ENCODE measurements at places on chromosomes 1 and 21.

DNA sequence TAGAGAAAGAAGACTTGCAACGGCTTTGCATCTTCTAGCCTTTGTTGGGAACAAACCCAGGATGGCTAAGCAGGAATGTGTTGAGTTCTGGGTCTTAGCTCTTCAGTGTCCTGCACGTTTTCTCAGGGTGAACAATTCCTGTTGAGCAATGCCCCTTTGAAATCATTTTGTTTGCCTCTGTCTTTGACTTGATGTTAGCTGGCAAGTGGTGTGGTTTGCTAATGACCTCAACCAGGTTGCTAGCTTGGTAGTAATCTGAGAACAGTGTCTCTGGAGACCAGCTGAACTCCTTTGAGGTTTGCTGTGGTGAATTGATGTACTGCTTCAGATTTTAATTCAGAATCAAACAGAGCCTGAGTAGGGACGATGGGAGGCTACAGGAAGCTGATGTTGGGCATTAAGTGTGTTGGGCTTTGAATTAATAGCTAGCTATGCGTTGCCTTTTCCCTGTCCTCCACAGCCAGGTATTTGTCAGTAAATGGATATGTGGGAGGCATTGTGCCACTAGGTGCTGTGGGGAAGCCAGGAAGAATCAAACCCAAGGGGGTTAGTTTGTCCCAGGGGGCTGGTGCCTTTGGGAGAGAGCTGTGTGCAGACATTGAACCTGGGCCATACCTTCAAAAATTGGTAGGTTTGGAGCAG is 23.3 kb upstream of the SRSF10 start:
- peak; percentile 56 for DNase-seq

GRCh38 chr1:215704089-215704860 is 137.2 kb downstream of the KCTD3 start:
- no peak for DNase-seq

DNA sequence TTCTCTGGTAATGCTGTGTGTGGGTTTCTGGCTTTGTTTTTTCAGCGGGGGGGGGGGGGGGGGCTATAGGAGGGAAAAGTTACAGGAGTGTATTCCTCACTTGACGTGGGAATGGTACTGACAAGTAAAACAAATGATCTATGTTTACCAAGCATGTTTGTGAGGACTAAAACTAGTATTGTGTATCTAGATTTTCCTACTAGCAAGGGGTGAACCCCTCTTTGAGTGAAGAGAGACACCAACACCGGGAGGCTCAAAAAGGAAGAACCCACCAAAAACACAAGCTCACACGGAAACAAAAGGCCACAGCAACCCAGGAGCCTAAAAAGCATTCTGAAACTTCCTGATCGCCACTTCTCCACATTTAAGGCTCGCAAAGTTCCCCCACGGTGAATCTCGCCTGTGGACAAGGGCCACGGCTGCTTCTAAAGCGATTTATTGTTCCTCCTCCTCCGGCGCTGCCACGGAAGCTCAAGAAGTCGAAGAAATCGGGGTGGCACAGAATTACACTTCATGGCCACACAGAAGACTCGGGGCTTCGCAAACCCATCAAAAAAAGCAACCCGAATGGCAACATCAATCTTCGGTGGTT is 703 bp downstream of the PUM1 start:
- no peak for DNase-seq

DNA sequence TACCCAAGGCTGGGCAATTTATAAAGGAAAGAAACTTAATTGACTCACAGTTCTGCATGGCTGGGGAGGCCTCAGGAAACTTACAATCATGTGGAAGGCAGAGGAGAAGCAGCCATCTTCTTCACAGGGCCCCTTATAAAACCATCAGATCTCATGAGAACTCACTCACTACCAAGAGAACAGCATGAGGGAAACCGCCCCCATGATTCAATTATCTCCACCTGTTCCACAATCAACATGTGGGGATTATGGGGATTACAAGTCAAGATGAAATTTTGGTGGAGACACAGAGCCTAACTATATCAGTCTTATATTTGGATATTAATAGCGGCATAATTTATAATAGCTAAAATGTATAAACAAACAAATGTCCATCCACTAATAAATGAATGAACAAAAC is 1123.7 kb upstream of the NCAM2 start:
- DNase-seq = no peak

GRCh38 chr1:32652244-32652962 is 1.4 kb downstream of the RBBP4 start:
- DNase-seq = no peak

GRCh38 chr1:115121793-115122192 is 32.5 kb upstream of the TSPAN2 start:
- DNase-seq = no peak

DNA sequence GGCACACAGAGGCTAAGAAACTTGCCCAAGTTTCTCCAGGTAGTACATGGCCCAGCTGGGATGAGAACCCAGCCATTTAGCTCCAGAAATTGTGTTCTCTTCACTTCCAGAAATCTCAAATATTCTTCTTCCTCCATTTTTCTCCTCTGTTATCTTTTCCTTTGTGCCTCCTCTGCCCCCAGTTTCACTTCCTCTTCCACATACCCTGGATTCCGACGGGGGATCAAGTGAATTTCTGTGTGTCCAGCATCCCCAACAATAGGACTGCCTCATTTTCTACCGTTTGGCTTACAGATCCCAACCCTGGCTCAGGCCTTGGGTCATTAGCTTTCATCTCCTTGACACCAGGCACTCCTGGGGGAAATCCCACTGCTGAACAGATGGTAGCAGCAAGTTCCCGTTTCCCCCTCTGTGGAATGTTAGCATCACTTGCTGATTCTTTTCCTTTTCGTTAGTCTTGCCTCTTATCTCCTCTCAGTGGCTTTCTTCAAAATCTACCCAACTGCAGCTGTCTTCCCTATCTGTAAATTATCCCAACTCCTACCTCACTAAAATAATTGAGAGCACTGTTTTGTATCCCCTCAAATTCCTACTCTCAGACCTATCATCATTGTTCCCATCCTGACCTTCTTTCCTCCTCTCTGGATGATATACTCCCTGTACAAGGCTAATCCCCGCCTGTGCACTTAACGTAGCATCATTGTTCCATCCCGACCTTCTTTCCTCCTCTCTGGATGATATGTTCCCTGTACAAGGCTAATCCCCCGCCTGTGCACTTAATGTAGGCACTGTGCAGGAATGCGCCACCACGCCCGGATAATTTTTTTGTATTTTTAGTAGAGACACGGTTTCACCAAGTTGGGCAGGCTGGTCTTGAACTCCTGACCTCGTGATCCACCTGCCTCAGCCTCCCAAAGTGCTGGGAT is 36.5 kb downstream of the SCCPDH start:
- DNase-seq = no peak

DNA sequence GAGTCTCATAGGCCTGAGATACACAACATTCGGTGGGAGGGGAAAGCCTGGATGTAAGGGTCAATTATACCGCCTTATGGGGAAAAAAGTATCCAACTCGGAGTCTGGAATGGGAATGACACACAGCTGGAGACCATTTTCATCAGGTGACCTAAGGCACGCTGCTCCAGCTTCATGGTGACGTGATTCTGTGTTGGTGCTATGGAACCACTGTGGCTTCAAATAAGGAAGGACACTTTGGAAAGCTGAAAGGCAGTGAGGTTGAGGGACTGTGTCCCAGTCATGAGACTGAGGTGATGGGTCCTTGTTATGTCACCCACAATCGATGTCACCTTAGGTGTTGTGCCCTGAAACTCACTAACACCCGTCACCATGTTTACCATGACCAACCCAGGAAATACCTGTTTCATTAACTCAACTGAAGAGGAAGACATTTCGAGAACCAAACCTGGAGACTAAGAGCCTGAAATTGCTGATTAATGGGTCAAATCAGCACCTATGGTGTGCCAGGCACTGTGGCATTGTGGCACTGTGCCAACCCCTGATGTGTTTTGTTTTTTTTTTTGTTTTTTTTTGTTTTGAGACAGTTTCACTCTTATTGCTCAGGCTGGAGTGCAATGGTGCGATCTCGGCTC is 54.5 kb downstream of the IRF2BP2 start:
- no peak for DNase-seq

DNA sequence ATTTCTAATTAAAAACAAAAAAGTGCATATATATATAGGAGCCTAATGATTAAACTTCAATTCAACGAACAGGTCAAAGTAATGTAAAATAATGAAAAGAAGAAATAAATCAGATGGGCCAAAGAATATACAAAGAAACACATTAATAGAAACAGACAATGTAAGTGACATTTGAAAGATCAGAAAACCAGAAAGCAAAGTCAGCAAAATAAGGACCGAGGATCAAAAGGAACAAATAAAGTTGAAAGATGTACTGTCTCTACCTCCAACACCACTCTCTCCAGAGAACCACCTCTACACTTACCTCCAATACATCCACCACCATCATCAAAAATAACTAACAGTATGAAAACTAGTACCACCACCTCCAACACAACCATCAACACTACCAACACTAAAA is 1226.3 kb upstream of the NCAM2 start:
- no peak for DNase-seq

GRCh38 chr1:76492752-76493430 is 374.4 kb upstream of the ST6GALNAC5 start:
- no peak for DNase-seq

GRCh38 chr21:28627261-28627660 is 365.4 kb downstream of the LTN1 start:
- no peak for DNase-seq

DNA sequence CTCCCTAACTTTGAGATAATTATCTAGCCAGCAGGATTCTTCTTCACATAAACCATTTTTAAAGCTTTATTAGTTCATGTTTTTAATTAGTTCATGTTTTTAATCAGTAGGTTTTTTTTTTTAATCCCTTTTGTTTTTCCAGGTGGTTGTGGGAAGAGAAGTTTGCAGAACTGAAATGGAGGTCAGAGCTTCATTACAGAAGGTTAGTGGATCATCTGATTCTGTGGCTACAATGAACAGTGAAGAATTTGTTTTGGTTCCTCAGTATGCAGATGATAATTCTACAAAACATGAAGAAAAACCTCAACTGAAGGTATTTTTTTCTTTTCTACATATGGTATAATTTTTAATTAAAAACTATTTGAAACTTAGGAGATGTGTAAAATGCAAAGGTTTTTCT is 59.7 kb downstream of the RABGAP1L start:
- no peak for DNase-seq

DNA sequence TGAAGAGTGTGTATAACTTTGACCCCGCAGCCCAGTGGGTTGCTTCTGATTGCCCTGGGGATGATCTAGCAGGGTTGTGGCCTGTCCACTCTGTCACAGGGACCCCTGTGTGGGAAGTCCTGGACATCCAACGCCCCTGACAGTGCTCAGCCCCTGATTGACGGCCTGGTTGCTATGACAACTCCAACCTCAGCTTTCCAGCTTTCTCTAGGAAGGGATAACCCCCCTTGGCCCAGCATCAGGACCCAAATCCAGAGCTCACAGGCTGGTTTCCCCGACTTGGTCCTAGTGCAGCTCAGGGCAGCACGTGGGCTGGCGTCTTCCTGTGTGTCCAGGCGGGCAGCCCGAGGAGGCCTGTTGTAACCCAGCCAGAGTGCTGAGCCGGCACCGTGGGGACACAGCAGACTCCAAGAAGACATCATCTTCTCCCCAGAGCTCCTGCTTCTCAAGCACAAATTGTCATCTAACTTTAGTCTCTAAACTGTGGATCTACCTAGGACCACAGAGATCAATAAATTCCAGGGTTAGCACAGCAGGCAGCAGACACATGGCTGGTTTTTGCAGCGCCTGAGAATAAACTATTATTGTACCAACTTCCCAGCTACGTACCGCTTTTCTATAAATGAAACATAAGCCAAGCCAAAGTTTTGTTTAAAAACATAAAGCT is 18.9 kb upstream of the PDXK start:
- DNase-seq = no peak

DNA sequence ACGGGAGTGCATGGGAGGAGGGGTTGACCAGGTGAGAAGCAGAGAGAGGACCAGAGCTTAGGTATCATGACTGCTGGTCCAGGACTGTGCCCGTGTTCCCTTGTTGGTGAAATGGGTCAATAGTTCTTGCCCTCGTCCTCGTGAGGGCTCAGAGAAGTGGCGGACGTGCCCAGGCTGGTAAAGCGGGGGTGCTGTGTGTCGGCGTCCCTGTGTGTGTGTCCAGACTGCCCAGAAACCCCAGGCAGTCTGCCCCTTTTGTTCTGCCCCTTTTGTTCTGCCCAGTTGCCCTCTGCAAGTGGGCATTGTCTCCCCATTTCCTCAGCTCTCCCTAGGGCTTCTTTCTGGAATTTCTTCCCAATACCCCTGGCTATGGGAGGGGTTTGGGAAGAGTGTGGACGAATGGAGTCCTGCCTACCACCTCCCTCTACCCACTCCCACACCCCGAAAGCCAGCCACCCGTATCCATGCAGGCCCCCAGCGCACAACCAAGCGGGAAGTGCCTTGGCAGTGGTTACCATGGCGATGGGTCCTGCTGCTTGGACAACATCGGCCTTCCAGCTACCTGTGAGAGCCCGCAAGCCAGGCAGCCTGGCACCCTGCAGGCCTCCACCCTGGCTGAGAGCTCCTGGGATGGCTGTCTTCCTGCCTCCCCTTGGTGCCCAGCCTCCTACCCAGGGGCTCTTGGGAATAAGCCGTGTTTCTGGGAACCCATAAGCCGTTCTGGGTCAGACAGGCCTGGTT is 34.7 kb downstream of the ACOT11 start:
- peak; percentile 94 for DNase-seq

- no peak for DNase-seq
Observed at GRCh38 chr1:63512584-63512983, 10.4 kb downstream of the ITGB3BP start.

DNA sequence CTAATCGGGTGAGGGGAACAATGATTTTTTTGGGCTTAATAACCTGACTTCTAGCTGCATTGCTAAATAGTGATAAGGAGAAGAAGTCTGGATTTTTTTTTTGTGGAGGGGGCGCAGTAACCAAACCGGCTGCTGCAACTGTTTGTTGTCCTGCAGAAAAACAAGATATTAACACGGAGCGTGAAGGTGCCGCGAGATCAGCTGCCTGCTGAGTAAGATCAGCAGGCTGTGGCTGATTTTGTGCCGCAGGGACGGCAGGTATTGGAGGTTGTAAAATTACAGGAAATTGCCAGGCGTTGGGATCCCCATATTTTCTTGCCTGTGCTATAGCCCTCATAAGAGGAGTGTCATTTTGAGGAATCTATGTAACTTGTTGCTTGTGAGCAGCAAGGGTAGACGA is 8.7 kb upstream of the LRRC47 start:
- no peak for DNase-seq

DNA sequence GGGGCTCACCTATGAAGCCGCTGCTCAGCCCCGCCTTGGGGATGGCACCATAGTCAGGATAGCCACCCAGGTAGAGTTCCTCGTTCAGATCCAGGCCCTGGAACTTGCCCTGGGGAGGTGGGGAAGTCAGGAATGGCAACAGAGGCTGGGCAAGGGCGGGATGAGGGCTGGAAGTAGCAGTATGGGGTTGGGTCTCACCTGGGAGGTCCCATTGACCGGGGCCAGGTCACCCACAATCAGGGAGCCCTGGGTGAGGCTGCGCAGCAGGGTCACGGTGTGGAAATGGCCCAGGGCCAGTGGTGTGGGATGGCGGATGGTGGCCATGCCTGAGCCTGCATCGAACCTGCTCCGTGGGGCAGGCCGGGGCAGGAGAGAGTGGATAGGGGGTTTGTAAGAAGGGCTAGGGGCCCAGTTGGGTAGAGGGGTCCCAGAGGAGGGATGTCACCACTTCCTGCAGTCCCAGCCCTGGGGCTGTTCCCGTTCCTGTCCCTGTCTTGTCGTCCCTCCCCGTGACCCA is 19.4 kb downstream of the LDLRAD2 start:
- DNase-seq = no peak

- no peak for DNase-seq
Observed at GRCh38 chr1:205545991-205546390, 41.5 kb downstream of the CDK18 start.

Measured in kidney (tissue), 22 donors.